ENCODE measurements at places on chromosomes 1 and 21. TPM values are rescaled to one million over a fixed set of nuclear protein-coding genes. Genes with fewer than 3 reads are reported as not detected.

NHLH1 gene
- not detected for polyA plus RNA-seq

IGSF9 gene
- polyA plus RNA-seq: not detected

CFAP74 gene
- polyA plus RNA-seq: not detected

OR2AK2 gene
- not detected for polyA plus RNA-seq

FTCD gene
- not detected for polyA plus RNA-seq

NOTCH2NLA gene
- polyA plus RNA-seq: 18.9 TPM

CTSS gene
- 235 TPM for polyA plus RNA-seq

DCAF6 gene
- 9.6 TPM for polyA plus RNA-seq

TNFRSF14 gene
- polyA plus RNA-seq: 75.1 TPM

EDARADD gene
- polyA plus RNA-seq: 5.8 TPM

FNBP1L gene
- 0.18 TPM for polyA plus RNA-seq

UBE2Q1 gene
- polyA plus RNA-seq: 11.6 TPM

SORT1 gene
- polyA plus RNA-seq: 0.54 TPM

LCK gene
- 1,013 TPM for polyA plus RNA-seq

Data from immature natural killer cell (primary cell).